ENCODE measurements at places on chromosomes 11 and 22.

DNA sequence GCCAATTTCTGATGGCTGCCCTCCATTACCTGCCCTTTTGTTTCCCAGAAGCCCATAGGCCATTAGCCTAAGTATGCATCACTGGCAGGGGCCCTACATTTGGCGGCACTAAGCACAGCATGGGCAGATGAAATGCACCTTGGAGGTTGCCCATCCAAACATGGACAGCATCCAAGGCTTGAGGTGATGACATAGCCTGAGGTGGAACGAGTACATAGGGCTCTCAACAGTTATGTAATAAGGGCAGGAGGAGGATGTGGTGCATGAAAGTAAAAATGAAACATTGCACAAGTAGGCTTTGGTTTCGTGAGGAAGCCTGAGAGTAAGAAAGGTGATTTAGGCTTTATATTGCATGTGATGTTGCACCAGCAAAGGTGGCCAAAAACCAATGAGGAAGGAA, 148.1 kb downstream of the FAM76B start:
- DNase-seq = no peak

- DNase-seq = no peak
Observed at GRCh38 chr11:6319001-6319703, 1.1 kb downstream of the CAVIN3 start.

GRCh38 chr11:35846874-35847273, 97.0 kb upstream of the LDLRAD3 start:
- no peak for DNase-seq

DNA sequence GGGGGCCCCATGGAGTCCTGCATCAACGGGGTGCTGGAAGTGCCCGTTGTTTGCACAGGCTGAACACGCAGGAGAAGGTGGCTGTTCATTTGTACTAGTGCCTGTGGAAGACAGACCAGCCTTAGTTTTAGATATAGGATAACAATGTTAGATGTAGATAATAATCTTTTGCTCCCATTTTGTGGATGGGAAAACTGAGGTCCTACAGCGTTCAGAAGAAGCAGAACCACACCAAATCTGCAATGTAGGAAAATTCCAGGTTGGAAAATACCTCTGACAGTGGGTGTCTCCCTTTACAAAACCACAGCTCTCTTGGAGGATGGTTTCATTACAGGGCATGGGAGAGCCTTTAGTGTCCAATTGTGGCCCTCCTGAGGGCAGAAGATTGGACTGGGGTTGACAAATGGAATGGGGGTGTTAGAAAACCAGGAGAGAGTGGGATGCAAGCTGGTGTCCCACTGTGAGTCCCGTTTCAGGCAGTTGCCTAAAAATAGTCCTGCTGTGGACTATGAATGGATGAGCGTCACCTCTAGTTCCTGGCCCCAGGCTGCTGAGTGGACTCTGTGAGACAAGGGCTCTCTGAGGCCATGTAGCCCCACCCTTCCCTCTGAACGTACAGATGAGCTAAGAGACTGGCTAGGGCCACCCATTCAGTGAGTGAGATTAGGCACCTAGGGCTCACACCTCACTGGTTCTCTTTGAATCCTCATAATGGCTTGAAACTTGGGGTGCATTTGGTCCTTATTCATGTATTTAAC, 508.8 kb downstream of the MN1 start:
- no peak for DNase-seq

DNA sequence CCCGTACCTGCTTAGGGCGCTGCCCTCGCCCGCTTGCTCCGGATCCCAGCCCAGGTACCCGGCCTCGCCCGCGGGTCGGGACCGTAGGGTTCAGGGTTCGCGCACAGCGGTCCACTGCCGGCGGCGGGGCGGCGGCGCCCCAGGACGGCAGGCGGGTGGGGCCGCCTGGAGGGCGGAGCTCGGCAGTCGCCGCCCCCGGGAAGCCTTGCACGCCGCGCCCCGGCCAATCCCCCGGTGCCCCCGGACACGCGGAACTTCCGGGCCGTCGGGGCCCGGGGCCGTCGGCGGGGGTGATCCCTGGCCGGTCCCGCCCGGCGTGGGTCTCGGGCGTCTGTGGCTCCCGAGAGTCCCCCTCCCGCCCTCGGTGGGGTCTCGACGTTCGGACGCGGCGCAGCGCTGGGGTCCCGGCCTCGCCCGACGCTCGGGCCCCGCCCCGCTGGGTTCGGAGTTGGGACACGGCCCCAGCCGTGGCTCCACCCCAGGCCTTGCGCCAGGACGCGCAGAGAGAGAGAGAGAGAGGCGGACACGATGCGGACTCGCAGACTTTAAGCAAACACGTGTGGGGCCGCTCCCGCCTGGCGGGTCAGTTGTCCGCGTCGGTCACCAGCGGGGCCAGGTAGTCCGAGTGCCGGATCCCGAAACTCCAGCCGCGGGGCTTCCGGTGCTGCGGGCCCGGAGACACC, at the start of gene TYMP:
TSS of gene TYMP (minus strand) at position 116 of the 683 bp plus-strand sequence. CDS start 303 bp downstream, outside the sequence.
- no peak for DNase-seq

DNA sequence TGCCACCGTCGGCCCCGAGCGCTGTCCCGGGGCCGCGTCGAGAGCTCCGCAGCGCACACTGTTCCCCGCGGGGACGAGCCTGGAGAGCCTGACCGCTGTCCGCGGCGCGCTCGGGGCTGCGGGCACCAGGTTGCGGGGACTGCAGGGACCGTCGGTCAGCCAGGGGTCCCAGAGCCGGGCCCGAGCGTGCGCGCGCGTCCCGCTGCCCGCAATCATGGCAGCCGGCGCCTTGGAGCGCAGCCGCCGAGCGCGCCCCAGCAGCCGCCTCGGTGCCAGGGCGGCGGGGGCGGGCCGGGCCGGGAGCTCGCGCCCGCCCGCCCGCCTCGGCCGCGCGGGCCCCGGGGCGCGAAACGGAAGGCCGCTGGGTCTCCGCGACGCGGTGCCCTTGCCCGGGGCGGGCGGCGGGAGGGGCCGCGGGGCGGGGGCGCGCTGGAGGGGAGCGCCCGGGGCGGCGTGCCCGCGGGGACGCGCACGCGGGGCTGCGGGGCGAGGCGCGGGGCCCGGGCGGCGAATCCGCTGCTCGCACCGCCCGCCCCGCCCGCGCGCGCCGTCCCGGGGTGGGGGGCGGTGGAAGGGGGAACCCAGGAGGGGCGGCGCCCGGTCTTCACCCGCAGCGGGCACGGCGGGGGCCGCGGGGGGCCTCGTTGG, 79.4 kb upstream of the PPARA start:
- no peak for DNase-seq

DNA sequence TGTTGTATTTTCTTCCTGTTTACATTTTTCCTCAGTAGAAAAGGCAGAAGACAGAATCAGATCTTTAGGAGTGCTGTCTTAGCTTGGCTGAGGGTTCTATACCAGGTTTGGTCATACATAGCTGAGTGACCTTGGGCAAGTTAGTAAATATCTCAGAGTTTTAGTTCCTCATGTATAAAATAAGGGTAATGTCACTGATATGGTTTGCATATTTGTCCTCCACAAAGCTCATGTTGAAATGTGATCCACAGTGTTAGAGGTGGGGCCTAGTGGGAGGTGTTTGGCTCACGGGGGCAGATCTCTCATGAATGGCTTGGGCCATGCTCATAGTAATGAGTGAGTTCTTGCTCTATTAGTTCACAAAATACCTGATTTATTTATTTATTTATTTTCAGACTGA, 7.5 kb upstream of the HTR3A start:
- DNase-seq = no peak

DNA sequence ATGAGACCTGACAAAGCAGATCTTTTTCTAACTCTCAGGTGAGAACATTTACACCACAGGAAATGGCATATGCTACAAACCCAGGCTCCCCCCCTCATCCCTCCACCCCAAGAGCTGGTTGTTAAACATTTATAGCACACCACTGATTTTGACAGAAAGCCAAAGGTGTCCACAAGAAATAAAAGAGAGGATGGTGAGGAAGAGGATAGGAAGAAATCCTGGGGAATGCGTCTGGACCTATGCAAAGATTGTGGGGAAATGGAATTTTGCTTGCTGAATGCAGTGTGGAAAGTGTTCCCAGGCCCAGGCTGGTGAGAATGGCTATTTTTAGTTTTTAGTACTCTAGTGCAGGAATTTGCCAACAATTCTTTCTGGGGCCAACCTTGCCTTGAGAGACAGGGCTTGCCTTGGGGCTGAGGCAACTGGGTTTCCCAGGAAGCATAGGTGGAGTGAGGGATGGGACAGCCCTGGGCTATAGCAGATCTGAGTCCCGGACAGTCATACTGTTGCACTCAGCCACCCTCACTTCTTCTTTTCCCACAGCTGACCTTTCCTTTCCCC, 163.9 kb downstream of the ADAMTS15 start:
- DNase-seq = no peak

DNA sequence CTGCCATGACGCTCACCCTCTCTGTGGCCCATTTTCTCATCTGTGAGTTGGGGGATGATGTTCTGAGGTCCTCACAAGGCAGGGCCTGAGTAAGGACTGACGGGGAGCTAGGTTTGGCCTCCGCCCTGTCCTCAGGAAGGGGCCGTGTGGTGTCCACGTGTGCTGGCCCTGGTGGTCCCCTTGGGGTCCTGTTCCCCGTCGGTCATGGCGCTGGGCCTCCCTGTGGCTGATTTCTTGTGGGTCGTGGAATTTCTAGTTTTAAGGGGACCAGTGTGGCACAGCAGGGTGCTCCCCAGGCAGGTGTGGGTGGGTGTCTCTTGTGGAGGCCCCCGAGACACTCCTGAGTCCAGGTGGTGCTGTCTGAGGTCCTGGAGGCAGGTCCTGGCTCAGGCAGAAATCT, 5.9 kb downstream of the LINC01488 start:
- no peak for DNase-seq

GRCh38 chr22:33579448-33580093, 340.7 kb downstream of the LARGE1 start:
- peak; percentile 53 for DNase-seq

- peak; percentile 26 for DNase-seq
Observed at GRCh38 chr11:61541598-61541997, 33.0 kb downstream of the LRRC10B start.

- no peak for DNase-seq
Observed at GRCh38 chr11:111729071-111729830, 36.9 kb downstream of the PPP2R1B start.

GRCh38 chr11:128095466-128095981, 491.8 kb downstream of the ETS1 start:
- DNase-seq = no peak

DNA sequence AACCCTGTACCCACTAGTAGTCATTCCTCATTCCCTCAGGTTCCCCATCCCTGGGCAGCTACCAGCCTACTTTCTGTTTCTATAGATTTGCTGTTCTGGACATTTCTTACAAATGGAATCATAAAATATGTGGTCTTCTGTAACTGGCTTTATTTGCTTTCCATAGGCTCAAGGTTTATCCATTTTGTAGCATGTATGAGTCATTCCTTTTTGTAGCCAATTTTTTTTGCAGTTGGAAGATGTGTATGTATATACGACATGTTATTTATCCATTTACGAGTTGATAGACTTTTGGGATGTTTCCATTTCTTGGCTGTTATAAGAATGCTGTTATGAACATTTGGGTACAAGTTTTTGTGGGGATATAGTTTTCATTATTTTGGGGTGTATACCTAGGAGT, 130.6 kb downstream of the WNT11 start:
- DNase-seq = no peak

GRCh38 chr11:57457643-57458023, 2.7 kb upstream of the RTN4RL2 start:
- no peak for DNase-seq

DNA sequence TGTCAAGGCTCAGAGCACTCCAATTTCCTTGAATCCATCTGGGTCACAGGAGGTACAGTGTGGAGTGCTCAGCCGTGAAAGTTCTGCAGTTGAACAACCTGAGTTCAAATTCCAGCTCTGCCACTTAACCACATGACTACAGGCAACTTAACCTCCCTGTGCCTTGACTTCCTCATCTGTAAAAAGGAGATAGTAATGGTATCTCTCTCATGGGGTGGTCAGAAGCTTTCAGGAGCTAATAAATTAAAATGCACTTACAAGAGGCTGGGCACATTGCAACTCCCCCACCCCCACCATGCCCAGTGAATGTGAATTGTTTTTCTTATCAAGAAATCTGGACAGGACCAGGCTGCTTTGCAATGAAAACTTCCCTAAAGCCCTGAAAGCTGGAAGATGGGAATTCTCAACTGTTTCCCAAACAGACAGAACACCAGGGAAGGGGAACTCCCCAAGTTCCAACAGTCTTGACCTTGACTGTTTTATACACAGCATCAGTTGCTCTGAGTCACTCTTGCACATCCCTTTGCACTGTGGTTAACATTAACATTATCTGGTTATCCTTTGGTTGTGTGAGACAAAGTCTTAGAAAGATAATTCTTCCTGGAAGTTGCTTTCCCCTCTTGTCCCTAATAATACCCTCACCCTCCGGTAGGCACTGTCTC, 137.0 kb downstream of the SLC1A2 start:
- DNase-seq = no peak

DNA sequence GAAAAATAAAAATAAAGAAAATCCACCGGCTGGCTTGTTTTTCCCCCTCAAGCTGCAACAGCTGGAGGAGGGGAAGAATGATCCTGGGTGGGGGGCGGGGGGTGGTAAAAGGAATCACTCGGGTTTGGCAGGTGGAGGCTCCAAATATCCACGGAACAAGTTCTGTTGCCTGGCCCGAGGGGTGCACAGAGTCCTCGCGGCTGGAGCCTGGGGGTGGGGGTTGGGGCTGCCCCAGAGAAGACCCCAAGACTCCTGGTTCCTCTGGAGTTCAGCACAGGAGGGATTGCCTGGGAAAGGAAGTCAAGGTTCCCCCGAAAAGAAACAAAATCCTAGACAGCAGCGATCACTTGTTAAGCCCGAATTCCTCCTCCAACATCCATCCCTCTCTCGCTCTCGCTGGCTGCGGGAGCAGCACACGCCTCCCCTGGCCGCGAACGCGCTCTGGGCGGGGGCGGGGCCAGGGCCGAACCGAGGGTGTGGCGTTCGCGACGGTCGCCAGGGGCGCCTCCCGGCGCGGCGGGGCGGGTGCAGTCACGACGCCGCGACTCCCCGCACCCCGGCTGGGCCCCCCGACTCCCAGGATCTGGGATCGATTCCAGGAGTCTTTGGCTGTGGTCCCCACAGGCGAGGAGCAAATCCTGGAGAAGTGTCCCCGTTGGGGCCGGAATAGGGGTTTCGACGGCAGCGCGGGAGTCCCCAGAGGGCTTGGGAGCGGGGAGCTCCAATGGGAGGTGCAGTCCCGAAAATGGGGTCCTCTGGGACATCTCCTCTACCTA, at the start of gene KCNA4:
TSS of gene KCNA4 (minus strand) at position 443 of the 776 bp plus-strand sequence. CDS start 4,352 bp downstream, outside the sequence.
- peak; percentile 66 for DNase-seq

DNA sequence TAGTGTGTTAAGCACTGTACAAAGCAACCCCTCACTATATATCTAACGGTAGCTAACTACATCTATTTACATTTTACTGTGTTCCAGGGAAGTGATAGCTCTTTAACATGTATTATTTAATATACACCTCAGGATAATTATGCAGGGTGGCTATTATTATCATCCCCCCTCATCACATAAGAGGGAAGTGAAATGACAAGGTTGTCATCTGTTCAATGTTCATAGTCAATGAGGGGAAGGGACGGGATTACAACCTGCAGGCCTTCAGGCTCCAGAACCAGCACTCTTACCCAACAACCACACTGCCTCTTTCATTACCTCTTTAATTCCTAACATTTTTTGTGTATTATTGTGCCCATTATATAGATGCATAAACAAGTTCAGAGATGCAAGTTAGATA, 238.7 kb upstream of the ANO3 start:
- DNase-seq = no peak
